T-helper 17 cell (primary cell): ENCODE measurements at places on chromosomes 6 and 20.
A peak's percentile ranks its signal among the peaks of the same experiment; 100 is the strongest.

- no peak for DNase-seq
These were observed 242.9 kb downstream of the TBX18 start for GRCh38 chr6:84521511-84521910.

- no peak for DNase-seq
These were observed 45.3 kb upstream of the COL21A1 start for GRCh38 chr6:56292505-56293181.

DNA sequence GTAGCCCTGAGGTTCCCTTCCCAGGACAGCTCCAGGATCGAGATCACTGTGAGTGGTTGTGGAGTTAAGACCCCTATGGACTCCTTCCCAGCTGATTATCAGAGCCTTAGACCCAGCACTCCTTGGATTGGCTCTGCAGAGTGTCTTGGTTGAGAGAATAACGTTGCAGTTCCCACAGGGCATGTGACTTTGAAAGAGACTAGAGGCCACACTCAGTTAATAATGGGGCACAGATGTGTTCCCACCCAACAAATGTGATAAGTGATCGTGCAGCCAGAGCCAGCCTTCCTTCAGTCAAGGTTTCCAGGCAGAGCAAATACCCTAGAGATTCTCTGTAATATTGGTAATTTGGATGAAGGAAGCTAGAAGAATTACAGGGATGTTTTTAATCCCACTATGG, 5.2 kb upstream of the BTN2A2 start:
- no peak for DNase-seq

DNA sequence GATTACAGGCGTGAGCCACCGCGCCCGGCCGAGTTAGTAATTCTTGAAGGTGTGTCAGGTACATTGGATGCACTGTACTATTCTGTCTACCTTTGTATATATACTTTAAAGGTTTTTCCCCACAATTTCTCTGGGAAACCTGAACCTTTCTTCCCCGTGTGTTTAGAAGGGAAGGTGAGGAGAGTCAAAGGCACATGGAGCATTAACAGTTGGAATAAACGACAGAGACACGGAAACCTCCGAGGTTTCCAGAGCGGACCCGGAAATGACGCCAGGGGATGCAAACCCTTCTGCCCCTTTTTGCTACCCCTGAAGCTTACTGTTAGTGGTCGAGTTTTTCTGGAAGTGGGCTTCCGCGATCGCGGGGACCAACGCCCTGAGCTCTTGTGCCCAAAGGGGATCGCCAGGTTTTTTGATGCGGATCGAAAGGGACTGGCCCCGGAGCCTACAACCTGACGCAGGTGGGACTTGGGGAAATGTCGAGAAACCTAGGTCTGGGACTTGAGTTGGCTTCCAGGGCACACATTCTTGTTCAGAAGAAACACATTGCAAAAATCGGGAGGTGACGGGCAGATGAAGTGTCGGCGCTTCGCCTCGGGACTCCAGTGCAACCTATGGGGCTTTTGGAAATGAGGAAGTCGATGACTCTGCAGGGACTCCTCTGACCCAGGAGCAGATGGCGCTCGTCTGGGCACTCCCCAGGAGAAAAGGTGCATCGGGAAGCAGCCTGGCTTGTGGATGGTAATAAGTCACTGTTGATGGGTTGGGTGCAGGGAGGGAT, 218.2 kb downstream of the OR2B2 start:
- peak; percentile 9 for DNase-seq

- DNase-seq, result no peak
These were observed 67.3 kb upstream of the RALY start for GRCh38 chr20:33926425-33926824.

DNA sequence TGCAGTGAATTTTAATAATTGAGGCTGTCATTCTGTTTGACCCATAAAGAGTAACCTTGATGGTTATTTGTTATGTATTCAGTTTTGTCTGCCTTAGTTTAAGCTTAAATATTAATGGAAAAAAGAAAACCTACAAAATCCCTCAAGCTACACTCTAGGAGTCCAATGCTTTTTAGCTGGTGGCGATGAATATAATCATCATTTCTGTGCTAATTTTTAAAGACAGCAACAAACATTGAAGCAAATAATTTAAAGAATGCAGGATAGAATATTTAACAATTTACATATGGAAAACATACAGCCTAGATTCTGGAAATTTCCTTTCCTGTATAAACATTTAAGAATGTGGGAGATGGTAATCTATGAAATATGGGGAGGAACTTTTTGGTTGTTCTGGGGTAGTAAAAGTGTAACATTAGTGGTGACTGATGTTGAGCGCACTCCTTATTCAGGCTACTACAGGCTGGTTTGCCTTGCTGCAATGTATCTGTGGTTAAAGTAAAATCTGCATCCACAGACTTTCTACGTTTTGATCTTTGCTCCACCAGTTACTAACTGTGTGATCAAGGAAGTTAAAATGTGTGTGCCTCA, 287.9 kb upstream of the DEFB112 start:
- no peak for DNase-seq

GRCh38 chr20:6055981-6056569, 2.2 kb upstream of the LRRN4 start:
- no peak for DNase-seq

DNA sequence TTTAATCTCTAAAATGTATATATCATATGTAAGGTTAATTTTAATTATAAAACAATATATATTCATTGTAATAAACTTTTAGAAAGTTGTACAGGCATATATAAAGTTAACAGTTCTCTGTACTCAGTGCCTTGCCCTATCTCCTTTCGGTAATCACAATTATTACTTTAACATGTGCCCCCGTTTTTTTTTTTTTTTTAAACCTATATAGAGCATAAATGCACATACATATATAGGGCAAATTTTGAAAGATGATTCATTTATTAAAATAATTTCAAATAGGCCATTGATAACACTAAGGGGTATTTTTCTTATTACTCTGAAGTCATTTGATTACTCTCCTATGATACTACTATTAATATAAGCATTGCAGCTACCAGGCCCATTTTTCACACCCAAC, 1.9 kb downstream of the ASF1A start:
- DNase-seq, result no peak

GRCh38 chr6:4740032-4740431, 36.2 kb upstream of the CDYL start:
- DNase-seq, result no peak

- no peak for DNase-seq
These were observed 110.7 kb downstream of the ZDHHC14 start for GRCh38 chr6:157491571-157492232.

- DNase-seq, result no peak
These were observed 8.3 kb downstream of the PHF3 start for GRCh38 chr6:63643862-63644261.

GRCh38 chr6:125846292-125847024, 55.7 kb downstream of the NCOA7 start:
- DNase-seq, result no peak

DNA sequence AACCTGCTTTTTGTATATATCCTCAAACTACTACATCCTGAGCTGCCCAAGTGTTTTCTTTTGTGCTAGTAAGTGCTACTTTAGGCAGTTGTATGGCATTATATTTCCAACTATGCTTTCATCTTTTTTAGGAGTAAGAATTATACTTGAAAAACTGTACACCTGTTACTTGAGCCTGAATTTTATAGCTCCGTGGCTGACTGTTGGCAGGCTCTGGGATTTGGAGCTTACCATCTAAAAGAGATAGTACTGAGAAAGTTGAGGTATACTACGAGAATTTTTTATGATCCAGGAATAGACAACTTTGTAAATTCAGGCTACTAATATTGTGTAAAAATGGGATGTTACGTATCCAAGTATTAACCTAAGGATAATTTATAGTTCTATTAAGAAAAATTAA, 32.4 kb downstream of the RNF217 start:
- no peak for DNase-seq

DNA sequence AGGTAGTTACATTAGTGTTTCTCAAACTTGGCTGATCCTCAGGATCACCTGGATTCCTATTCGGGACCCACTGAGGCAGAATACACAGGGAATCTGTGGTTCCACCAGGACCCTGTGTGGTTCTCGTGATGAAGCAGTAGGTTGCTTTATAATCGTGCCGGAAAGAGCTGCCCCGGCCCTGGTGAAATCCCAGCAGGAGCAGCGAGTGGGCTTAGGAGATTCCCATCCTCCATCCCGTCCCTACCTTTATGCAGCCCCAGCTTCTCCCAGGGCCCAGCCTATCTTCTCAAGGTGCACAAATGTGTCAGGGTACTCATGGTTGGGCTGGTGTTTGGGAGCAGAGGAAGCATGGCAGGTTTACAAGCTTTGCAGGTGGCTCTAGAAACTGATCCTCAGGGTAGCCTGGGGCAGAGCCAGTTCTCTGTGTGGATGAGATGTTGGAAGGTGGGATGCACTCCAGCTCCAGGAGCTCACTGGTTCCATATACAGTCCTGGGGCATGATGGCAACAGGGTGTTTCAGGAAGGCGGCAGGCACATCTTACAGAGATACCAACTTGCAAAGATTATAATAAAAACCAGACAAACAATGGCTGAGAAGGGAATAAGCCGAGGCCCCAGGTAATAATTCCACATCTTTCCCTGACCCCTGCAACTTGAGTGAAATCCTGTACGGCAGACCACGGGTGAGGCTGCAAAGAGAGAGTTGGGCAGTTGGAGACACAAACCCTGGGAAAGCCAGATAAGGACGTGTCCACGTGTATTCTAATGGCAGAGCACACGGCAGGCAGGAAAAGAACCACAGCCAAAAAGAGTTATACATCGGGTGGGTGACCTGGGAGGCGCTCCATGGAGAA, 5.9 kb downstream of the SLC22A1 start:
- DNase-seq, result no peak

- no peak for DNase-seq
These were observed 27.9 kb upstream of the TBC1D7 start for GRCh38 chr6:13355999-13356785.

GRCh38 chr20:49620364-49621240, 52.7 kb upstream of the PTGIS start:
- no peak for DNase-seq

DNA sequence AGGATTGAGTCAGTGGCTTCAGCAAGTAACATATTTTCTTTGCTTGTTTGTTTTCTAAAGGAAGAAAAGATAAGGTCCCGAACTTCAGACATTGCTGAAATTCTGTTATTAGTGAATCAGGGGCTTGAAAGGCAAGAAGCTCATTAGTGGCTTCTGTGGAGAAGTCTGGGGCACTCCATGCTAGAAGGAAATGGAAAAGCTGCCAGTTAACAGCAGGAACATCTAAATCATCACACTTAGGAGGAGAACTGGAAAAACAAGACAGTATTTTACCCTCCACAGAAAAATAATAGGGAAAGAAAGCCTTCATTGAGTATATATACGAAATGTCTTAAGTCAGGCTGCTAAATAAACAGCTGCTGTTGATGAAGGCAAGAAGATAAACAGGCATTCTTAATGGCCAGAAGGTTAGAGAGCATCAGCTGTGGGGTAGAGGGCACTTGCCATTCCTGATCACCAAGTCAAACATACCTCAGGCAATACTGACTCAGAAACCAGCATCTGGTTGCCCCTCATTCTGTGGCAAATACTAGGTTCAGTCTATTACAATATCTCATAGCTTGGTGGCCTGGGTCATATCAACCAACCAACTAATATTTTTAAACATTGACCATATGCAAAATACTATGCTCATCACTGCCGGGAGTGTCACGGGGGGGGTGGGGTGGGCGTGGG, 143.2 kb upstream of the TENT5A start:
- no peak for DNase-seq

DNA sequence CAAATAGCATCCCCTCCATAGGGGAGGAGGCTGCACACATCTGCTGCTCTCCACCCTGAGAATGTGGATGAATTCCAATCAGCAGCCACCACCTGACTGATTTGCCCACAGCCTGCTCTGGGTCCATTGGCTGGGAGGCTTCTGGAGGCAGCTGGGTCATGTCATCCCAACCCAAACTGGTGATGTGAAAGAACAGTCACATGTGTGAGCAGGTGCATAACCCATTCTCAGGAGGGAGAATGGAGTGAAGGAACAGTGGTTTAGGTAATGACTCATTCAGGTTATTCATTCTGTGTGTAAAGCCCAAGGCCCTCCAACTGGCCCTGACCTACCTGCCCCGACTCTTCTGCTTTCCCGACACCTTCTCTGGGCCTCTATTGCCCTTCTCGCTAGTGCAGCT, 90.9 kb upstream of the GCM1 start:
- no peak for DNase-seq

DNA sequence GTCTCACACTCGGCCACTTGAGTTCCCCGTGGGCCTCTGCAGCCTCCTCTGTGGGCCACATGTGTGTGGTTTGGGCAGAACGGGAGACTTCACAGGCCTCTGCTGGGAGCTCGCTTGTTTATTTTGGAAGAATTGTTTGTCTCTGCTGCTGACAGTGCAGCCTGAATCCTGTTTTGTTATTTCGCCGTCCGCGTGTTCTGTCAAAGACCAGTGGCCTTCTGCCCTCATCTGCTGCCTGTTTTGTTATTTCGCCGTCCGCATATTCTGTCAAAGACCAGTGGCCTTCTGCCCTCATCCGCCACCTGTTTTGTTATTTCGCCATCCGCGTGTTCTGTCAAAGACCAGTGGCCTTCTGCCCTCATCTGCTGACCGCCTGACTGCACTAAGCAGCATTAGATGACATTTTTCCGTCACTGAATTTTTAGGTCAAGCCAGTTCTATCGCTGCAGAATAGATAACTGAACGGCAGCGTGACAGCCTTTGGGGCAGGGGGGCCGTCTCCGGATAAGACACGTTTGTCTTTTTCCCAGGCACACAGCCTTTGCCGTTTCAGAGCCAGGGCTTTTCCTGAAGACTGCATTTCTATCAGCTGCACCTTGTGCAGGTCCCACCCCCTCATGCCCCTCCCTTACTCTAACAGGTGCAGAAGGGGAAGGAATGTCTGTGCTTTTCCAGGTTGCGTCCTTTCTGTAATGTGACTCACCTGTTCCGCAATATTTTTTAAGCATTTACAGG, 158.5 kb upstream of the AFDN start:
- no peak for DNase-seq

DNA sequence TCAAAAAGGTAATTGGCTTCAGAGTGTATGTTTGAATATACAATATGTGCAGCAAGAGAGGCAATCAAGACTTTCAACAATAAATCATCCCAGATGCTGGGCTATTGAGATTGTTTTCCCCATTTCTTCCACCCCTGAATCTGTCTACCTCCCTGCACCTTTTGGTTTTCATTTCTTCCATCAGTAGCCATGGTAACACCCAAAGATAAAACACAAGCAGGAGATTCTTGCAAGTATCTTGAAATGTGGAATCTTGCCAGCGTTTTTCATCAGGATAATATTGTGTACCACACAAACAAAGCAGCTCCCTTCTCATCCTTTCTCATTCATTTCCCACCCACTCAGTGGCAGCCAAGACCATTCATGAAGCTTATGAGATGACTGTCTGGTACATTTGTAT, 73.0 kb upstream of the NRSN1 start:
- no peak for DNase-seq

DNA sequence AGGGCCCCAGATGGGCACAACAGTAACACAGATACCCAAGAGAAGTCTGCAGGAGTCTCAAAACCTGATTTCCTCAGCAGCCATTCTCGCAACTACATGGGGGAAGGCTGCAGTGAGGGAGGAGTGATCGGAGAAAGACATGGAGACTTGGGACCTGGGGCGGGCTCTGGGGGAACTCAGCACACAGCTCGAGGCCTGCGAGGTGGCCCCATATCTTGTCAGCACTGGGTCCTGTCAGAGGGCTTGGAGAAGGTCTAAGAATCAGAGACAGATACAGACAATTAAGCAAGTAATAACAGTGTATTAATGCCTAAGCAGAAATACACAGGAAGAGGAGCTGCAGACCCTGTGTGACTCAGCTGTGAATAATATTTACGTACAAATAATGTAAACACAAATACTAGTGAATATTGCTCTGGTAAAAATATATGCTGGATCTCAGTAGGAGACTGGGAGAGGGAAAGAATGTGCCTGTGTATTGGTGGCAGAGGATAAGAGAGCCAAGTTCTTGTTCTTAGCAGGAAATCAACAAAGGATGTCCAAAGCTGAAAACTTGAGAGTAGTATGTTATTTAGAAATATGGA, 336.2 kb downstream of the ZFAND3 start:
- DNase-seq, result no peak
